Kidney tubule cell (primary cell): ENCODE measurements at places on chromosomes 1 and 21.
A peak's percentile ranks its signal among the peaks of the same experiment; 100 is the strongest.

DNA sequence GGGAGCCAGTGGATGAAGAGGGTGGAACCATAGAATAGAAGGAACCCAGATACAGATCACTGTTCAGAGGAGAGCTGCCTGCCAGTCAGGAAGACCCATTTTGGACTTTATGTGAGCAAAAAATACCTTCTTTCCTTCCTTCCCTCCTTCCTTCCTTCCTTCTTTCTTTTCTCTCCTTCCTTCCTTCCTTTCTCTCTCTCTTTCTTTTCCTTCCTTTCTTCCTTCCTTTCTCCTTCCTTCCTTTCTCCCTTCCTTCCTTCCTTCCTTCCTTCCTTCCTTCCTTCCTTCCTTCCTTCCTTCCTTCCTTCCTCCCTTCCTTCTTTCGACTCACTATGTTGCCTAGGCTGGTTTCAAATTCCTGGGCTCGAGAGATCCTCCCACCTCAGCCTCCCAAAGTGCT is 22.1 kb upstream of the FMOD start:
- DNase-seq, result no peak

- DNase-seq, result peak; percentile 26
These were observed 83.0 kb upstream of the IVNS1ABP start for GRCh38 chr1:185400052-185400451.

GRCh38 chr1:77562596-77563150 is 119.8 kb downstream of the ZZZ3 start:
- DNase-seq, result no peak

GRCh38 chr1:202935844-202936243 is 8.8 kb upstream of the KLHL12 start:
- no peak for DNase-seq

DNA sequence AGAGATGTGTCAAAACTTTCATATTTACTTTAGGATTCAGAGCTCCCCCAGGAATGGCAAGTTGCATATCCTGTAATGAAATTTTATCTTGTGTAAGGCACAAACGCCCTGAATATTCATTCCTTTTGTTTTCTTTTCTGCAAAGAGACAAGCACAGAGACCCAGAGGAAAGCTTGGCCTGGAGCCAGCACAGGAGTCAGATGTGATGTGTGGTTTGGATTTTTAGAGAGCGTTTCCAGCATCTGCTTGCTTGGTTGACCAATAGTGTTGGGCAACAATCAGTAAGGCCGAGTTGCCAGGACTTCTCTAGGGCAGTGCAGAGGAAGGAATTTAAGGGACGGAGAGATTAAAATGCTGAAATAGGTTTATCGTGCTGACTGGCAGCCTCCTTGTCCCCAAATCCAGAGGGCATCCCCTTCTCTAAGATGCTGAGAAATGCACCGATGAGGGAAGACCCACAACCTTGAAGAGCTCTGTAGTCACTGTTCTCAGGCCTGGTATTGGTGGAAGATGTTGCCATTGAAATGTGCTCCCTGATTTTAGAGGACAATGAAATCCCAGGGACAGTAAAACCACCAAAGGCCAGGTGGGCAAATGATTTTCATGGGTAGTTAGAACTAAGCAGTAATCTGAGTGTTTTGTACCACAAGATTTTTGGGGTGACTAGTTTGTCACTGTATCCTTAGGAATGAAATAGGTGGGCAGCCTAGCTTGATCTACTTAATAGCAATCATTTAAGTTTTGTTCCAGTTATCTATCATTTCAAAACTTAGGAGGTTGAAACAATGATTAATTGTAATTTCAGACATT is 37.9 kb upstream of the RHOU start:
- peak; percentile 58 for DNase-seq

- DNase-seq, result no peak
These were observed 136.7 kb upstream of the C1orf105 start for GRCh38 chr1:172283766-172284165.

DNA sequence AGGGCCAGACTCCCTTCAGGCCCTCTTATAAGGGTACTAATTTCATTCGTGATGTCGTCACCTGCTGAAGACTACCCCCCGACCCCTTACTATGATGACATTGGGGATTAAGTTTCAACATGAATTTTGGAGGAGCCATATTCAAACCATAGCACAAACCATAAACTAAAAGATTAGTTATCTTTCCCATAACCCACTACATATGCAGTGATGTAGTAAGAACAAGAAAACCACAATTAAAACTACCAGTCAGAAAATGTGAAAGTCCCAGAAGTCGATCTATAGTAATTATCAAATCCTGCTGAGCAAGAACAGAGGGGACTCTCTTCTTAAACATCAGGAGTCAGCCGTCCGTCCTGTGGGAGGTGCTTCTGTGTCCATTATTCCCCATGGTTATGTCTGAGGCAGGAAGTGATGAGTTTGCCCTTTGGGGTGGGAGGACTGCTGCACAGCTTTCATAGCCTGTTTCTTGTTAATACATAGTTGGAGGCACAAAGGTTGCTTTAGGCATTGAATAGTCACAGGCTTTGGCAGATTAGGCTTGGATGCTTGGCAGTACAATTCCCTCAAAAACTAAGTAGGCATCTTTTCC is 35.9 kb upstream of the PTGFRN start:
- DNase-seq, result no peak

DNA sequence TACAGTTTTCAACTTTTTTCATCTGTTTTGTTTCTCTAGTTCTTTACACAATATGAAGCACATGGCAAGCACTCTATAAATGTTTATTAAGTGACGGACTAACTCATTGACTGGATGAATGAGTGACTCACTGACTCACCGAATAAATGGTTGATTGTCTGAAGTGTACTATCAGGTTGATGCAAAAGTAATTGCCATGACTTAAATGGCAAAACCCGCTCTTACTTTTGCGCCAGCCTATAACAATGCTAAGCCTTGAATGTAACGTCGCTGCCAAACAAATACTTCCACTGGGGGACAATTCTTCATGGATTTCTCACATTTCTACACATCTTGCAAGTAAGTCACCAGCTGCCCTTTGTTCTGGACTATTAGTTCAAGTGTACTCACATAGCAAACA is 109.0 kb upstream of the KCTD3 start:
- DNase-seq, result no peak

DNA sequence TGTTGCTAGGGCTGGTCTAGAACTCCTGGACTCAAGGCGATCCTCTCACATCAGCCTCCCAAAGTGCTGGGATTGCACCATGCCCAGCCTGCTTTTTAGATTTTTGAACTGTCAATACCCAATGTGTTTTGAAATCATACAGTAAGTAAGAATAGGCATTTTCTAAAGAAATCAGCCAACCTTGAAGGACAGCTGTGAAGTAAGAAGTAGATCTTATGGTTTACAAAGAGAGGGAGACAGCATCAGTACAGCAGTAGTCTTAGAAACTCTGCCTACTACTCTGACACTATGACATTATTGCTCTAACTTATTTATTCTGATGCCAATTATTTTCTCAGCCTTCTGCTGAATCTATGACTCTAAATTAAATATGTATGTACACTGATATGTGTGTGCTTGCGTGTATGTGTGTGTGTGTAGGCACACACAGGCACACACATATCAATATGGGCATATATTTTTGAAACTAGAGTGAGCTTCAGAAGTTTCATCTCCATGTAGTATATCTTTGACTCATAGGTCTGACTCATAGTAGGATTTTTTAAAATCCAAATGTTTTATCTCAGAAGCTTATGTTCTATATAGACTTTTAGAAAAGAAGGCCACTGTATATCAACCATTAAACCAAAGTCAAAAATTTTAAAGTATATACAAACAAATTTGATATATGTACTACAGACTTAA is 140.4 kb downstream of the COL24A1 start:
- DNase-seq, result no peak
